NK-92 treated with Interleukin-12 subunit alpha and Interleukin-12 subunit beta, amount 100 ng/mL, for 24 hours (cell line): ENCODE measurements at places on chromosomes 2 and 18.

DNA sequence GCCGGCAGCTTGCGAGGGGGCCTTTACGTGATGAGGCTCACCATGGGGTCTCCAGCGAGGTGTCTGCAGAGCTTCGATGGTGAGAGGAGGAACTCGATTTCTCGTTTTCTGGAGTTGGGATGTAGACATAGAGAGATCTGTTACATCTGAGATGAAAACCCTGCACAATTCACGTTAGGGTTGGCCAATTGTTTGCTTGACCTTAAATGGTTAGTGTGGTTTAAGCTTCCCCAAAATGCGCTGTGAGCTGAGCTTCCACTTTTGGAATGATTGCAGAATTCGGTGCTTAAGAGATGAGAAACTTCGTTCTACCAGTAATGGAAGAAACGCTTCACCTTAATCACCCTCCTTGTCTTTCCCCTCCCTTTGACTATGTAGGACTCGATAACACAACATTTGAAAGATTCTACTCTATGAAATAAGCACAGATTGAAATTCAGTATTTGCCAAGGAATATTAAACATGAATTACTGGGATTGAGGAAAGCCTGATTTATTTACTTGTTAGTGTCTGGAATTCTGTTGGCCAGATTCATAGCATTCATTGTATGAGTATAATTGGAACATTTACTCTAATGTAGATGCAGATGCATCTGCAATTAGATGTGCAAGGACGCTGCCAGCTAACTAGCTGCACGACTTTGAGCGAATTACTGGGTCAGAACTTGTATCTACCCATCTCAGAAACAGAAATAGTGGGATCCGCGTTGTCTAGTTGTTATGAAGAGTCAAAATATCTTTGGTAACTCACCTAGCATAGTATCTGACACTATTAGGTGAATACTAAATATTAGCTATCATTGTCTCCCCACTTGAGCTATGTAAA lies 1.6 kb upstream of the KLF7 start:
- DNase-seq, result no peak

DNA sequence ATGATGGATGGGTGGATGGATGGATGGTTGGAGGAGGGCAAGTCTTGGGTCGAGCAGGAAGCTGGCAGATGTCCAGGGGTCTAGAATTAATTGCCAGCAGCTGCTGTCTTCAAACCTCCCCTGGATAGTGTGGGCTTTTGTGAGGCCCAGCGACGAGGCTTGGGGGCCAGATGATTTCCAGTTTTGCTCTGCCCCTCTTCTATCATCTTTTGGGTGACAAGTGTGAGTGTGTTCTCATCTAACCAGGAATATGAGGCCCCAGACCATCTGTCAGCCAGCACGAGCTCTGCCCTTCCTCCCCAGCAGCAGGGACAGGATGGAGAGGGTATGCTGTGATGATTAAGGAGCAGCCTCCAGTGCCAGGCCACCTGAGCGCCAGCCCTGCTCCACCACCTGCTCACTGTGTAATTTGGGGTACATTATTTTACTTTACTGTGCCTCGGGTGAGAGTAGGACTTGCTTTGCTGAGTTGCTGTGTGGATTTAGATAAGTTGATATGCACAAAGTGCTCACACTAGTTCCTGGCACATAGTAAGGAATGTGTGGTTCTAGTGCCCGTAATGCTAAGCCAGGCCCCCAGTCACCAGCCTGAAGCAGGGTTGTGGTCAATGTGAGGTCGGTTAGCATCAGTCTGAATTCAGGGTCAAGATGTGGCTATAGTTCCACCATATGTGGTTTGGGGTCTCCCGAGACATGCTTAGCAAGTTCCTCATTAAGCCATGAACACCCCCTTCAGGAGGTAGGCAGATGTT lies 251.1 kb downstream of the CYP26B1 start:
- DNase-seq, result no peak

DNA sequence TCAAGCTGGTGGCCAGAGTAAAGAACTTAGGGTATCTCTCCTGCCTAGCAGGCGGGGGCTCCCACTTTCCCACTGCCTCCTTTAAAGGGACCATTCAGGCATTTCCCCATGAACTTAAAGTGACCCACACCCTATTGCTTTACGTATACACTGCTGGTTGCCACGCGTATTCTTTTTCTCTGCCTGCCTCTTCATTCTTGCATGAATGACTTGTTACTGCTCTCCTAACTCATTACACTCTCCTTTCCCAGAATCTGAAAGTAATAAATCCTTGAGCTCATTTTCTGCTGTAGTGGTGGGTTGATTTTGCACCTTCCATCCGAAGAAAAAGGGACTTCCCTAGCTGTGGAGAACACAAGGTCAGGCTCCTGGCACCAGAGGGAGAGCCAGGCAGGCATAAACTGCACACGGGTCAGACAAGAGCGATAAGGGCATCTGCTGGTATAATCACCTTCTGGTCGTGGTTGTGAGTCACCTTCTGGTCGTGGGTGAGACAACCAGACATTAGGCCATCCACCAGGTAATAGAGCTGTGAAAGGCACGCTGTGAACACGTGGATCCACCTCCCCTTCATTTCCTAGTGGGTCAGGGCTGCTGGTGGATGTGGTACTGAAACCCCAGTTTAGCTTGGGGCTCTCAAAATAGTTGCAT lies 950.3 kb downstream of the SOCS6 start:
- DNase-seq, result no peak

DNA sequence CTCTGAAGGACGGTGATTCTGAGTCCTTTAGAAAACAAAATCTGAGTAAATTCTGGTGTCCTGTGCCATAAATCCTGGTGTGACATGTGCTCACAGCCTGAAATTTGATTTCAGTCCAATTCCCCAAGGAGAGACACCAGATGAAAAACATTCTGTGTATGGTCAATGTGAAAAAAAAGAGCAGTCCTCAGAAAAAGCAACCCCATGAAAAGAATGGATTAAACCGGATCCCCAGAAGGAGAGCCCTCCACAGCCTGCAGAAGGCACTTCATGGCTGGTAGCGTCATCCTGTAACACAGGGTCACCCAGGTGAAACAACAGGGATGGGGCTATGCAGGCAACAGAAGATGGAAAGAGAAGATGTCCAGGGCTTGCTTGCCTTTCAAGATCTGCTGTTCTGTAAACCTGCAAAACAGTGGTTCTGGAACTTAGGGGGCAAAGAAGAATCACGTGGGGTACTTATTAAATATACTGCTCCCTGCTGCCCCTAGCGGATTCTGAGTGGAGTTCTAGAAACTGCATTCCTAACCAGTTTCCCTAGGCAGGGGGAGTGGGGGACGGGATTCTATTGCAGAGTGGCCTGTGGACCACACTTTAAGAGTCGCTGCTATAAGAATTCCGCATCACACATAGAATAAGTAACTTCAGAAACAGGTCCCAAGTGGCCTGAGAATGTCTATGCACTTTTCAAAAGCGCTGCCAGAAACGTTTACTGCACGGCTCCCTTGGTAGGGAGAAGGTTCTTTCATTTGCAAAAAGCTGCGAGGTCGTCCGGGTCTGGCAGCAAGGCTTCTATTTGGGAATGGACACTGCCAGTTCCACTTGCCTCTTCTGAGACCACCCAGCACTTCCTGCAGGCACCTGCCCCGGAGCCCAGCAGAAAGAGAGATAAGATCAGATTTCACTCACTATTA lies 118.9 kb upstream of the ARL5A start:
- DNase-seq, result no peak

DNA sequence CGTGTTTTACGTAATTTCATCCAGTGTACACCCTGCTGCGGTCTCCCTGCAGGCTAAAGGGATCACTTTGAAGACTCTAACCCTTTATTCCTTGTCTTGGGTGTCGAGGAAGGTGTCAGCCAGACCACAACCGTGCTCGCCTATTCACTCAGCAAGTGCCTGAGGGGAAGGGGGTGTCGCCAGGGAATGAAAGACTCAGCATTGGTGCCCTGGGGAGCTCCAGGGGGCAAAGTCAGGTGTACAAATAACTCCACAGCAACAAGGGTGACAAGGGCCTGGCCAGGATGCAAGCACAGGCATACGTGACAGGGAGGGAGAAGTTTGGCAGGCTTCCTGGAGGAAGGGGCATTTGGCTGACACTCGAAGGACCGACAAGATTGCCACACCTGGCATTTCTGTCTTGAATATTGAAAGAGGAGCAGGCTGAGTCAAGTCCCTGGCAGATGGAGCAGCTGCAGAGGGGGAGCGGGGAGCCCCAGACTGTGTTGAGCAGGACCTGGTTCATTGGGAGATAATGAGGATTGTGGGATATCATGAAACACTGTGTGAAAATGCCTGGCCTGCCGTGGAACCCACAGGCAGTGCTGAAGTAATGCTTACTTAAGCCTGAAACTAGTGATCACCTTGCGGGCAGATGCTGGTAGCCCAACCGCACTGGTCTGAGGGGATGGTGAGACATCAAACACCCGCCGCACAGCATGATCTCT lies 93.9 kb downstream of the RHOB start:
- DNase-seq, result no peak

GRCh38 chr2:53777134-53777533 lies 9.5 kb downstream of the CHAC2 start:
- DNase-seq, result no peak

- DNase-seq, result no peak
Observed at GRCh38 chr2:241811201-241811951, 2.4 kb downstream of the NEU4 start.

GRCh38 chr18:31657823-31658669 lies 26.3 kb downstream of the B4GALT6 start:
- no peak for DNase-seq

DNA sequence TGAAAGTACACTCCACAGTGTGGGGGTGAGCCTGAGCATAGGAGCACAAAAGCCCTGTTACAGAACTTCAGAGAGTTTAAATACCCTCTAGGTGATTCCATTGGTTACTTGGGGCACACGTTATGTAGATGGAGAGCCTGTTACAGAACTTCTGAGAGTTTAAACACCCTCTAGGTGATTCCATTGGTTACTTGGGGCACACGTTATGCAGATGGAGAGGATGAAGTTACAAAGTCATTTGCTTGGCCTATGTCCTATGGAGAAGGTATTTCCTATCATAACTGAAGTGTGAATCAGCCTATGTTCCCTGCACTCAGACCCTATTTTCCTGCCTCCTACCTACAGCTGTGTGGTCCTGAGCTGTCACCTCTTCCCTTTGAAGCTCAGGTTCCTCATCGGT lies 3.8 kb upstream of the CAPN10 start:
- no peak for DNase-seq

GRCh38 chr2:182381225-182381624 lies 45.6 kb downstream of the PDE1A start:
- no peak for DNase-seq

GRCh38 chr2:171244970-171245782 lies 84.5 kb upstream of the TLK1 start:
- no peak for DNase-seq

DNA sequence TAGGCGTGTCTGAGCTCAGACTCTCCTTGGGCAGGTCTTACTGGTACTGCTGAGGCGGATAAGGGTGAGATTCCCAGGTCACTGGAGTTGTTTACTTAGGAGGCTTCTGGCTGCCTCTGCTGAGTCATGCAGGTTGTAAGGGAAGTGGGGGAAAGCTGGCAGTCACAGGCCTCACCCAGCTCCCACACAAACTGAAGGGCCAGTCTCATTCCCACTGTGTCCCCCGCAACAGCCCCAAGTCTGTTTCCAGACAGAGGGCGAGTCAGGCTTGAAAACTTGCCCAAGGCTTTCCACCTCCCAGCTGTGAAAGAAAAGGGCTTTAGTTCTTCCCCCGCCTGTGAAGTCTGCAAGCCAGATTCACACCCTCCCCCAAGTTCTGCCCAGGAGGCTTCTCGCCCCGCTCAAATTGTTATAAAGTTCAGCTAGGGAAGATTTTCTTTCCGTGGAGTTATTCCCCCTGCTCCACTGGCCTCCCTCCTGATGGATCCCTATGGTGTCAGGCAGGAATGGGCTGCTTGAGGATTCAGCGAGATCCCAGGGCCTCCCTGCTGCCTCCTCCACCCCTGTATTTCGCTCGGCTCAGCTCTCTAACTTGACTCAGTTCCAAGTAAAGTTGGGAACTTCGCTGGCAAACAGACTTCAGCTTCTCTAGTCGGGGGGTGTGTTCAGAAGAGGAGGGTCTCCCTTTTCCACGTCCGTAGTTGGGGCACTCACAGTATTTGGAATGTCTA lies 248.6 kb downstream of the NR4A2 start:
- DNase-seq, result no peak

DNA sequence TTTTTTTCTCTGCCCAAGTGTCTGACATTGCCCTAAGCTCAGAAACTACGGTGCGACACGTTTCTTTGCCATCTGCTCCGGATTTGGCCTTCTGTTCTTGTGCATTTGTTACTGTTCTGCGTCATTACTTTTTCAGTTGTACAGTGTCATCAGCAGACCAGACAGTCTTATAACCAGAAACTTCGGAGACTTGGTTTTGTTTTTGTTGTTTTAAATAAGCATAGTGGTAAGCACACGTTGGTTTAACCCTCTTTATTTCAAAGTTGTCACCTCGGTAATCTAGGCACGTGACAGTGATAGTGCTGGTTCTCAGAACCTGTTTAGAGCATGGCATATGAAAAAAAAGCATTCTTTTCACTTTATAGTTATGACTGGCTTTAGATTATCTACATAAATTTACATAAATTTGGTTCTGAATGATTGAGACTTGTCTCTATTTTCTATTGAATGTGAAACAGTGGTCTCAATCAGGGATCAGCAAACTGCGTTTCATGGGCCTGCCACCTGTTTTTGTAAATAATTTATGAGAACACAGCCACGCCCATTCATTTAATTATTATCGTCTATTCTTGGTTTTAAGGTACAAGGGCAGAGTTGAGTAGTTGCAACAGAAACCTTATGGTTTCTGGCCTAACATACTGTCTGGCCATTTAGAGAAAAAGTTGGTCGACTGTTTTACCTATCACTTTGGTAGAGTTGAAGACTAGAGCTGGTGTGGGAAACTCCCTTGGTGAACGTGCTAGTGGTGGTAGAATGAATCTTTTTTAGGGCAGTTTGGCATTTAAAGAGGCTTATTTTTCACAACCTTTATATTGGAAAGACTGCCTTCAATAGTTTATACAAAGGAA lies 106.5 kb downstream of the ZNF532 start:
- no peak for DNase-seq

DNA sequence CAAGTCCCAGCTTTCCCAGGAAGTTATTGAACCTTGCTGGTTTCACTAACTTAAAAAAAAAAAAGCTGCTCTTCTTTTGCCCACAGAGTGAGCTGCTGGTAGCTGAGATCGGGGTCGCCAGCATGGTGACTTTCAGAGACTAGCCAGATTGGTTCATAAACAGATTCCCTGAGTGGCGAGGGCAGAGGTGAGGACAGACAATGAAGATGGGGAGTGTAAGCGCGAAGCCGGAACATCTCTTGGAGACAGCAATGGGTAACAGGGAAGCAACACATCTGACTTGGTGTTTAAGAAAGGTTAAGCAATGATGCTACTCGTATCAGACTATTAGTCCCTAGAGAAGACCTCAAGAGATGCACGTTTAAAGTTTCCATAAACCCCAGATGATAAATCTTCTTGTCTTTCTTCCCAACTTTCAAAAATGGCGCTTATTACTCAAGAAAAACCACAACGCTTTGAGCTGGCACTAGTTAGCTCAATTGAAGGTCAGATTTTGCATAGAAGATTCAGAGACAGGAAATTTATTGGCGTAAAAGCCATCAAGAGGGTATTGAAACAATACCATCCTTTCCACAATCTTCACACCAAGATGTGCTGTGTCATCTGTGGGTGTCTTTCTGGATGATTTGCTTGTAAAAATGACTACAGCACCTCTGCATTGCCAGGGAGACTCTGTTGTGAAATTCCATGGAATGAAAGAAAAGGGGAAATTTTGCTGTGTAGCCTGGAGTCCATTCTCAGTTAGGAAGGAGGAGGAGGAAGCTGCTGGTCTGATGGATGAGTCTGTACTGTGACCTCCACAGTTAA lies 193.1 kb upstream of the CXCR4 start:
- DNase-seq, result no peak

- no peak for DNase-seq
Observed at GRCh38 chr18:34650121-34650545, 60.0 kb upstream of the DTNA start.
